ENCODE measurements at places on chromosomes 6 and 20. TPM values are rescaled to one million over a fixed set of nuclear protein-coding genes. Genes with fewer than 3 reads are reported as not detected.

RCAN2 gene
- total RNA-seq = 3.9 TPM

SOX4 gene
- 169 TPM for total RNA-seq

TMEM217 gene
- total RNA-seq = 0.61 TPM

RSPO3 gene
- not detected for total RNA-seq

MYLK4 gene
- 0.05 TPM for total RNA-seq

- DNase-seq = no peak
Observed at GRCh38 chr6:134351615-134352474, 33.9 kb upstream of the SGK1 start.

DNA sequence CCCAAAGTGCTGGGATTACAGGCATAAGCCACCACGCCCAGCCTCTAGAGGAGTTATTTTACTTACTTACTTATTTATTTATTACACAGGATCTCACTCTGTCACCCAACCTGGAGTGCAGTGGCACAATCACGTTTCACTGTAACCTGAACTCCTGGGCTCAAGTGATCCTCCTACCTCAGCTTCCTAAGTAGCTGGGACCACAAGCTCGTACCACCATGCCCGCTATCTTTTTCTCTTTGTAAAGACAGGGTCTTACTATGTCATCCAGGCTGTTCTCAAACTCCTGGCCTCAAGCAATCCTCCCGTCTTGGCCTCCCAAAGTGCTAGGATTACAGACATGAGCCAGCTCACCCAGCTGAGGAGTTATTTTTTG, 1.6 kb upstream of the TRIB3 start:
- no peak for DNase-seq

DNA sequence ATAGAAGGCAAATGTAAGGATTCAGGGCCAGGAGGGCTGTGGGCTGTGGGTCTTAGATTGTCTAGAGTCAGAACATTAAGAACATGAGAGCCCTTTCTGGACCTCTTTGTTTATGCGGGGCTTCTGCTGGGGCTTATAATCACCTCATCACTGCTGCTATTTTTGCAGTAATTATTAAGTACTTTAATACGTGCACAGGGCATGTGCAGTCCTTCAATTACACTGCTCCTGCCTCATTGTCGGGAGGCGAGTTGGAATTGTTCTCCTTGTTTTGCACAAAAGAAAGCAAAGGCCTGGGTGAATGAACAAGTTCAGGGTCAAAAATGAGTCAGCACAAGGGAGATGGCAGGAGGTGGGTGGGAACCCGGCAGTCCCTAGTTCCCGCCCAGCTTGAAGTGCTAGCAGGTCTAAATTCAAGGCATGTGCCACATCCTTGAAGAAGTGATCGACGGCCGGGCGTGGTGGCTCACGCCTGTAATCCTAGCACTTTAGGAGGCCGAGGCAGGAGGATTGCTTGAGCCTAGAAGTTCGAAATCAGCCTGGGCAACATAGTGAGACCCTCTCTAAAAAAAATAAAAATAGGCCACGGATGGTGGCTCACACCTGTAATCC, 34.4 kb upstream of the PTPN1 start:
- DNase-seq = no peak

DNA sequence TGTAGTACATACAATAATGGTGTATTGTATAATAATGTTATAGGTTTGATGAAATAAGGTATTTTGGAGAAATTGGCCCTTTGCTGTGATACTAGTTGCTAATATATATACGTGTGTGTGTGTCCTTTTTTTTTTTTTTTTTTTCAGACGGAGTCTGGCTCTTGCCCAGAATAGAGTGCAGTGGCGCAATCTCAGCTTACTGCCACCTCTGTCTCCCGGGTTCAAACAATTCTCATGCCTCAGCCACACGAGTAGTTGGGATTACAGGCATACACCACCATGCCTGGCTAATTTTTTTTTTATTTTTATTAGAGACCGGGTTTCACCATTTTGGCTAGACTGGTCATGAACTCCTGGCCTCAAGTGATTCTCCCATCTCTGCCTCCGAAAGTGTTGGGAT, 23.3 kb downstream of the SENP6 start:
- no peak for DNase-seq

DNA sequence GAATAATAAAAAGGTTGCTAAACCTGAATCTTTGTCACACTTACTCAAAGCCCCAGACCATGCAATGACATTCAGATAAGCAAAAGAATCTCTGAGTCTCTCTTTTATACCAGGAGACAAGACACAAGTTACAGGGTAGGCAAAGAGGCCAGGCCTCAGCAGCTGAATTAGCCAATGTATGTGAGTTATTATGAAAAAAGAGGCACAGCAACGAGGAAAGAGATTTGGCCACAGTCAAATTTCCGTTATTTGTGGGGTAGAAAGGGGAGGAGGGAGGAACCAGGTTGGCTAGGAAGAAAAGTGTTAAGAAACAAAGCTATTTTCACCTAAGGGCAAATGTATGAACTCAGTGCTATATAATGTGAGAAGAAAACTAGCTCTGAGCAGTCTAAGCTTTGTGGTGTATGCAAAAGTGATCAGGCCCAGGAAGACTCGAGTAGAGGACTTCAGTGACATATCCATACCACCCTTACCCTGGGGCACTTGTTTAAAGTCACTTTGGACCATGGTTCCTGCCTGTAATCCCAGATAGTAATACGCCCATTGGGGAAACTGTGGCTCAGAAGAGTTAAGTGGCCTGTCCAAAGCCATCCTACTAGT, 19.1 kb downstream of the IPCEF1 start:
- no peak for DNase-seq

DNA sequence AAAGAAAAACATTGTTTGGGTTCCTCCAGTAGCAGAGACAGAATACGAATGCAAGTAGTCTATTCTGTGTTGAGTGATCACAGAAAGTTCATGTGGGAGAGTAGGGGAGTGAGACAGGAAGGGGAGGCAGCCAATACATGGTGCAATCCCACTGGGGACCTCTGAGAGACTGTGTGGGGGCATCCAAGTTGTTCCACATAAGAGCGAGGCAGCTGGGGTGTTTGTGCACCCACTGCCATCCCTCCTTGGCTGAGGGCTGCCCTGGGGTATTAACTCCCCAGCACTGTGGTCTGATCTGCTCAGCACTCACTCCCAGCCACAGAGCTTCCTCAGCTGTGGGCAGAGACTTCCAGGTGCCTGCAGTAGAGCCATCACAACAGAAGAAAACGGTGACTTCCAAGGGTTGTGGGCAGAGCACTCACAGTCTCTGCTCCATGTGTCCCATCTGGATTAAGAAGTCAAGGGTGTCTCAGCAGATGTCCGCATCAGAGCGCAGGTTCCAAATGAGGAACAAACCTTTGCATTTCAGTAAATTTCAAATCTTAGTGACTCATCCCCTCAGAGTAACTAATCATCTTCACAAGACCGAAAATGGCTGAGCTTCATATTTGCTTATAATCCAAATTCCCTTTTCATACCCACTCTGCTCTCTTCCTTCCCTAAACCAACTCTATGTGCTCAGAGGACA, 101.9 kb upstream of the NAA20 start:
- DNase-seq = no peak

DNA sequence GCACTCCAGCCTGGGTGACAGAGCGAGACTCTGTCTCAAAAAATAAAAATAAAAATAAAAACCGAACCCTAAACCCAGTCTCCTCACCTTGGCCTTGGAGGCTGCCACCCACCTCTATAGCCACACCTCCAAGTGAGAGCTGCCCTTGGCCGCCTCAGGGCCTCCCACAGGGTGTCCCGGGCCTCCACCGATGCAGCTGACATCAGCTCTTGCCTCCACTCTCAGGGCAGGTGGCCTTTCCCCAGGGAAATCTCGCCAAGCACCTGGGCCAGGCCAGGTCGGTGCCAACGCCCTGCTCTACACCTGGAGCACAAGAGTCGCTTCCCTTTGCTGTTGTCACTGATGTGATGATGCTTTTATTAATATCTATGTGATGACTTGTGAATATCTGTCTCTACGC, 8.9 kb upstream of the MYL9 start:
- DNase-seq = no peak

- DNase-seq = no peak
Observed at GRCh38 chr6:63926950-63927927, 291.6 kb downstream of the PHF3 start.

DNA sequence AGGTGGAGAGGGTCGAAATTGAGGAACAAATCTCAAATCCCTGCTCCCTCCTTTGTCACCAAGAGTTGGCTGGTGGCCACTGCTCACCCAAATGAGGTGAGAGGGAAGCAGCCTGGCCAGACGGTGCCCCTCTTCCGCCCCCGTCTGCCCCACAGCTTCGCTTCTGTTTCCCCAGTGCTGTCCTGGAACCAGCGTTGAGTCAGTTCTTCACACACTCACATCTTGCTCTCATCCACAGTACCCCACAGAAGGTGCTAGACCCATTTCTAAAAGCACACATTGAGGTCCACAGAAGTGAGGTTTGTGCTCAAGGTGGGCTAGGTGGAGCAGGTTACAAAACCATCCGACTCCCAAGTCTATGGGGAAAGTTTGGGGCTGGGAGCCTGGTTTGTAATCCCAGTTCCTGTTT, 3.8 kb downstream of the CEBPB start:
- DNase-seq = no peak

- DNase-seq = no peak
Observed at GRCh38 chr6:93927731-93928130, 508.4 kb upstream of the EPHA7 start.

GRCh38 chr20:46030284-46031013, 1.4 kb downstream of the SLC12A5 start:
- DNase-seq = no peak

GRCh38 chr6:4861564-4861963, 85.4 kb downstream of the CDYL start:
- DNase-seq = no peak

DNA sequence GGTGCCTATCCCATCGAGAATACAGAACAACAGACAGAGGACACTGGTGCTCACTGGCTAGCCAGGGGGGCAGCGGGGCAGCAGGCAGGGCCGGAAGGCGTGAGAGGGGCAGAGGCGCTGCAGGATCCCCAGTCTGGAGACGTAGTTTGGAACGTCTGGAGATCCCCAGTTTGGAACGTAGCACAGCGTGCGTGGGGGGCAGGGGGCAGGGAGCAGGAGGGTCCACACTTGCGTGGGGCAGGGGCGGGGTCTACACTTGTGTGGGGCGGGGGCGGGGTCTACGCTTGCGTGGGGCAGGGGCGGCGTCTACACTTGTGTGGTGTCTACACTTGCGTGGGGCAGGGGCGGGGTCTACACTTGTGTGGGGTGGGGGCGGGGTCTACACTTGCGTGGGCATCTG, 107.2 kb downstream of the DACT2 start:
- no peak for DNase-seq

- DNase-seq = no peak
Observed at GRCh38 chr20:53037621-53038020, 65.5 kb downstream of the TSHZ2 start.

GRCh38 chr20:32522526-32522775, 62.7 kb downstream of the NOL4L start:
- no peak for DNase-seq

DNA sequence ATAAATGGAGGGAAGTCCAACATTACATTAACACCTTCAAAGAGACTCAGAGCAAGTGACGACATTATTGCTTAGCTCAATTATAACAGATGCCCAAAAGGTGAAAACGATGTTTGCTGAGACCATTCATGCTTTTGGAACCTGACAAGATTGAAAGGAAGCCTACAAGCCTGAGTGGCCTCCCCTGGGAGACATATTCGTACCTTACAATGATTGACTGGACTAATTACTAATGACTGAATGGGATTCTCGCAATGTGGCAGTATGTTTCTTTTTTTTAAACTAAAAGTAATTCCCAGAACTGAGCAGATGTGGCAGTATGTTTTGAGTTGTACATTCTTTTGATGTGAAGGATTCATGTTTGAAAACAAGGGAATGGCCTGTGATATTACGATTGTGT, 49.9 kb downstream of the VEGFA start:
- DNase-seq = no peak

DNA sequence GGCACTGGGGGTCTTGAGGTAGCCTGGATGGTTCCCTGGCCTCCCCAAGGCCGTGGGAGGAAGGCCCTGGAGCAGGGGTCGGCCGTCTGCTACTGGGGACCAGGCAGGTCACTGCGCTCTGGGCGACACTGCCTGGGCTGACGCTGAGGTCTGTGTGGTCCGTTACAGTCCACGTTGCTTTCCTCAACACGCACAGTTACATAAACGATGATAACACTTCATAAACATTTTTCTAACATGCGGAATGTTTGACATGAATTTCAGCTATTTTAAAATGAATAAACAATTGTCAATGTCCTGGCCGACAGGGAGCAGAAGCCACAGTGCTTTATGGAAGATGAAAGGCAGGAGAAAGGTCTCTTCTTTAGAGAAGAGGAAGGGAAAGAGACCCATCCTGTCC, 10.2 kb upstream of the RBBP8NL start:
- DNase-seq = no peak

DNA sequence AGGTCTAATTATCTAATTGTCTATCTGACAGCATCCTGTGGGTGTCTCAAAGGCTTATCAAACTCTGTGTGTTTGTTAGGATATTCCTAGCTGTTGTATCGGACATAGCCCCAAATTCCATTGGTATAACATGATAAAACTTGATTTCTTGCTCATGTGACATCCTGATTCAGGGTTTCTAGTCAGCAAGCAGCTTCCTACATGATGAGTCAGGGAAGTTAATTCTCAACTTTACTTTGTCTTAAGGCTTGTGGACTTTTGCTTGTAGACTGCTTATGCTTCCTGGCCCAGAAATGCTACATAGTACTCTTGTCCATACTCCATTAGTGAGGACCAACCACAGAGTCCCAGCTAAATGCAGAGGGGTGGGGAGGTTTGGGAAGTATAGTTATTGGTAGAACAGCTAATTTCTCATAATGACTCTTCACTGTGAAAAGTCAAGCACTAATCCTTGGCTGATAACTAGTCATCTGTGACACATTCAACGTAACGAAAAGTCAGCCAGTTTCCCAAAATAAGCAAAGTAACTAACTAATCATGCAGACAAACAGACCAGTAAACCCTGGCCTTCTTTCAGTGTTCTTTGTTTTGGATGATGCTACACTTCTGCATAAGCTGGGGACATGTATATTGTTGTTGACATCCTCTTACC, 25.8 kb downstream of the NKAIN2 start:
- no peak for DNase-seq

GRCh38 chr6:87213364-87213763, 58.0 kb downstream of the ZNF292 start:
- no peak for DNase-seq

- DNase-seq = no peak
Observed at GRCh38 chr20:41444821-41445220, 78.2 kb upstream of the EMILIN3 start.

Measured in WTC11 (cell line).